ENCODE measurements at places on chromosomes 2 and 18. TPM values are rescaled to one million over a fixed set of nuclear protein-coding genes. Genes with fewer than 3 reads are reported as not detected.

GKN2 gene
- not detected for total RNA-seq

ALPP gene
- not detected for total RNA-seq

MSH6 gene
- total RNA-seq: 46.9 TPM

ZNF892 gene
- total RNA-seq: 5.5 TPM

COX7A2L gene
- 68.1 TPM for total RNA-seq

CRYGC gene
- not detected for total RNA-seq

GYPC gene
- 40.6 TPM for total RNA-seq

HOXD3 gene
- not detected for total RNA-seq

DNAJC5G gene
- 0.39 TPM for total RNA-seq

DNA sequence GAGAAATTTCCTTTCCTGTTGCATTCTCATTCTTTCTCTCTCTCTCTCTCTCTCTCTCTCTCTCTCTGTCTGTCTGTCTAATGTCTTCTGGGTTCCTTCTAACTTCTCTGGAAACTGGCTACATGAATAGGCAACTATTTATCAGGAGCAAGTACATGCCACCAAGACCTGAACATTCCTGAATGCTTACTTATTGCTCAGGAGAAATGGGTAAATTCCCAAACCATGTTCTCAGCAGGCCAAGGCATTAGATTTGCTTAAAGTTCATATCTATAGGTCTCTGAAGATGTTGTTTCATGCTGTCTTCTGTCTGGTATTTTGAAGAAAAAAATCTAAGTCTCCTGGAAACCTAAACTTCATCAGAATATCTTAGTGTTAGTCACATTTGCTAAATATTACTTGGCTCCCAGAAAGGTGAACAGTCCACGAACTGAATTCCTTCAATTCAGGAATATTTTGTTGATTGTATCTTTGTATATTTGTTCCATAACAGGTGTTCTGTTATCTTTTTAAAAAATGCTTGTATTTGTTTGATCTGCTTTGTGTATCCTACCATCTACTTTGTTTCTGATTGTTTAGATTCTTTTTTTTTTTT, 77.2 kb upstream of the FIGN start:
- no peaks in the 10 kb centered on the region for H3K4me1 ChIP-seq
- DNase-seq: no peak
- H3K27ac ChIP-seq: no peak overlapping the region

DNA sequence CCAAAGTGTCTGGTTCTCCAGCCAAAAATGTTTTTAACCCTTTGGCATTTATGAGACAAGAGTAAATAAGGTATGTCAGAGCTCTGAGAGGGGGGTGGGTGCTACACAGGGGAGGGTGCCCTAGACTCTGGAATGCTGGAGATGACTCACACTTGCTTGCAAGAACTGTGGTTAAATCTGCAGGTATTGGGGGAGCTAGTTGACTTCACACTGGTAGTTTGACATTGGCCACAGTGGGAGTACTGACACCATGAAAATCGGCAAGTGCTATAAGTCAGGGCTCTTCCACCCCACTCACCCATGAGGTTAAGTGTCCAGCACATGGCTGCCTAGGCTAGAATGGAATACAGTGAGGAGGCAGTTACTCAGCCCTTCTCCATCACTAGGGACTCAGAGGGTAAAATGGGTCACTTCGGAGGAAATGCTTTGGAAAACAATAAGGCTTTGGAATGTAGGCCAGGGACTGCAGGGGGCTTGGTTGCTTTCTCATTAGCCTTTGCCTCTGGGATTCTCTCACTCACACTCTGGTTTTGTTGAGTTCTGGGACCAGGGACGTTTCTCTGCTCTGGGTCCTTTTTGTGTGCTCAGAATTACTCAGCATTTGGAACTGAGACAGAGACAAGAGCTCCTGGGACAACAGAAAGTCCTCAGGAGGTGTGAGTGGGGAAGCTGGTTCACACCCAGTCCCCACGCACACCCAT, 91.6 kb downstream of the ACKR3 start:
- no peak overlapping the region for H3K4me3 ChIP-seq
- no peak for DNase-seq
- H3K27ac ChIP-seq: no peak overlapping the region
- no peaks in the 10 kb centered on the region for H3K4me1 ChIP-seq
- no peaks in the 10 kb centered on the region for H3K36me3 ChIP-seq
- H3K27me3 ChIP-seq: no peaks in the 10 kb centered on the region

DNA sequence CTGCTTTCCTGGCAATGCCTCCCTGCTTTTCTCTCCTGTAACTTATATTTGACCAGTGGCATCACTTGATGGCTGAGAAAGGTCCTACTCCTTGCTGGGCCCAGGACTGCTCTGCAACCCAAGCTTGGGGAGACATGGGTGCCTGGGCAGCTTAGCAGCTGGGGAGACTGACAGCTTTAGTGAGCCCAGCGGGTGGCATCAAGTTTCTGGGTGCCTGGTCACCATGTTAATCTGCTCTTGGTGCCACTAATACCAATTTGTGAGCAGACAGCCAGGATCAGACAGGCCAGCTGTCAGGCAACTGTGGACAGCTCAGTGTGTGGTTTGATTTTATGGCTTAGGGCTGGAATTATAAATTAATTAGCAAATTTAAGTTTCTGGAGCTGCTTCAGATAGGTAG, 144.8 kb upstream of the GLI2 start:
- no peak overlapping the region for H3K4me3 ChIP-seq
- DNase-seq: no peak
- peaks cover 9% of the 10 kb centered on the region for H3K27me3 ChIP-seq
- no peaks in the 10 kb centered on the region for H3K36me3 ChIP-seq
- no peak overlapping the region for H3K27ac ChIP-seq

GRCh38 chr2:8957628-8958027, 45.9 kb downstream of the MBOAT2 start:
- no peaks in the 10 kb centered on the region for H3K4me1 ChIP-seq
- H3K36me3 ChIP-seq: no peaks in the 10 kb centered on the region
- no peaks in the 10 kb centered on the region for H3K27me3 ChIP-seq

- H3K27me3 ChIP-seq: no peaks in the 10 kb centered on the region
- no peaks in the 10 kb centered on the region for H3K4me1 ChIP-seq
These were observed 88.6 kb downstream of the SLC5A7 start for GRCh38 chr2:108074946-108075345.

DNA sequence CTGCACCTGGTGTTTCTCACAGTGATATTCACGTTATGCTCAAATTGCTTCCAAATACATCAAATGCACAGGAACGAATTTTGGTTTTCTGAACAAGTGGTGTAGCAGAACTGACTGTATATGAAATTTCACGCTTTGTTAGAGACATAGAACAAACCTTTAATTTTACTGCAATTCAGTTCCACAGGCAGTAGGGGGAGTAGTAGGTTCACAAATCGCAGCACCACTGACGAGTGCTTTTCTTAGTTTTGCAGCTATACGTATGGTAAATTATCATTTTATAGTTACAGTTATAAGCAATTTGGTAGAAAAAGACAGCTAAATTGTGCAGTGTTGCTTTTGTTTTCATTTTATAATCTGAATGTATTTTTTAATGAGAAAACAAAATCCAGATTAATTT, 113.3 kb downstream of the KIAA1328 start:
- H3K27ac ChIP-seq: no peak overlapping the region
- H3K4me1 ChIP-seq: no peaks in the 10 kb centered on the region
- peak; percentile 8 for DNase-seq
- no peaks in the 10 kb centered on the region for H3K27me3 ChIP-seq
- H3K36me3 ChIP-seq: no peaks in the 10 kb centered on the region

- H3K27ac ChIP-seq: no peak overlapping the region
- H3K36me3 ChIP-seq: no peaks in the 10 kb centered on the region
- DNase-seq: no peak
- no peaks in the 10 kb centered on the region for H3K4me1 ChIP-seq
These were observed 190.4 kb downstream of the FMNL2 start for GRCh38 chr2:152525277-152525838.

- no peak overlapping the region for H3K27ac ChIP-seq
- no peaks in the 10 kb centered on the region for H3K27me3 ChIP-seq
- no peaks in the 10 kb centered on the region for H3K4me1 ChIP-seq
- no peak overlapping the region for H3K4me3 ChIP-seq
- DNase-seq: no peak
These were observed 151.7 kb upstream of the POU3F3 start for GRCh38 chr2:104702031-104702850.

DNA sequence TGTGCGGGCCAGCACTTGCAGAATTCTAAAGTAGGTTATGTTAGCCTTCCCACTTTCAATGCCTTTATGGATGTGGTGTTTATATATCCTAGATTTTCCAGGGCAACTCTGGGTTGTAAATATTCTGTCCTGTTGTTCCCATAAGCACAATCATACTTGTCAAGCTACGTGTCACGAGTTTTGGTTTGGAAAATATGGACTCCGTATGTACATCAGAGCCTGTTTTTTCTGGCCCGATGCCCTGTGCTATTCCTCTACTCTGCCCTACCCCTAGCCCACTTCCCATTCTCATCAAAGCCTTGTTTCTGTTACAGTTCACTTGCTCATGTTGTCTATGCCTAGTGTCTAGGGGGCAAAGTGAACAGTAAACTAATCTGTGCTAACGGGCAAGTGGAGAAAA, 27.0 kb upstream of the ZEB2 start:
- no peak for DNase-seq
- no peak overlapping the region for H3K4me3 ChIP-seq
- peaks cover 26% of the 10 kb centered on the region for H3K4me1 ChIP-seq
- no peak overlapping the region for H3K27ac ChIP-seq

- no peak overlapping the region for H3K4me3 ChIP-seq
- H3K27me3 ChIP-seq: no peaks in the 10 kb centered on the region
- H3K4me1 ChIP-seq: no peaks in the 10 kb centered on the region
- H3K36me3 ChIP-seq: no peaks in the 10 kb centered on the region
- H3K27ac ChIP-seq: no peak overlapping the region
These were observed 135.1 kb downstream of the ACTR3 start for GRCh38 chr2:114025030-114025429.

GRCh38 chr18:8274370-8274769, 334.9 kb upstream of the RAB12 start:
- no peaks in the 10 kb centered on the region for H3K27me3 ChIP-seq
- no peaks in the 10 kb centered on the region for H3K4me1 ChIP-seq
- H3K27ac ChIP-seq: no peak overlapping the region
- no peak for DNase-seq
- no peaks in the 10 kb centered on the region for H3K36me3 ChIP-seq

GRCh38 chr2:156986339-156986988, 271.0 kb upstream of the GALNT5 start:
- H3K4me1 ChIP-seq: no peaks in the 10 kb centered on the region
- H3K4me3 ChIP-seq: no peak overlapping the region
- no peak overlapping the region for H3K27ac ChIP-seq
- no peaks in the 10 kb centered on the region for H3K36me3 ChIP-seq
- no peaks in the 10 kb centered on the region for H3K27me3 ChIP-seq

DNA sequence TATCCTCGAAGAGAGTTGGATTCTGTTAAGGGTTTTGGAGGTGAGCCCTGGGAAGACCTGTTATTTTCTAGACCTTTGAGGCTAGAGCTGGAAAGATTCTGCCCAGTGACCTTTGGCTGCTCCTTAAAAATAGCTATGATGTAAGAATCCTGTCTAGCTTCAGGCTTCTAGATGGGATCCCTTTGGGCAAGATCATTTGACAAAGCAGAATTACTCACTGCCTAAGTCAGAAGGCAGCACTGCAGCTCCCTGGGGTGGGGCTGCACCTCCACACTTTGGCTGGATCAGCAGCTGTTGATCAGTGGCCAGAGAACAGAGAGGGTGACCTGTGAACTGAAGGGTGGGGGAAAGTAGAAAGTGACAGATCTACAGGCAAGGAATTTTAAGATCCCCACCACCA, 103.8 kb downstream of the ASAP2 start:
- no peak for DNase-seq
- H3K36me3 ChIP-seq: no peaks in the 10 kb centered on the region
- no peak overlapping the region for H3K4me3 ChIP-seq

DNA sequence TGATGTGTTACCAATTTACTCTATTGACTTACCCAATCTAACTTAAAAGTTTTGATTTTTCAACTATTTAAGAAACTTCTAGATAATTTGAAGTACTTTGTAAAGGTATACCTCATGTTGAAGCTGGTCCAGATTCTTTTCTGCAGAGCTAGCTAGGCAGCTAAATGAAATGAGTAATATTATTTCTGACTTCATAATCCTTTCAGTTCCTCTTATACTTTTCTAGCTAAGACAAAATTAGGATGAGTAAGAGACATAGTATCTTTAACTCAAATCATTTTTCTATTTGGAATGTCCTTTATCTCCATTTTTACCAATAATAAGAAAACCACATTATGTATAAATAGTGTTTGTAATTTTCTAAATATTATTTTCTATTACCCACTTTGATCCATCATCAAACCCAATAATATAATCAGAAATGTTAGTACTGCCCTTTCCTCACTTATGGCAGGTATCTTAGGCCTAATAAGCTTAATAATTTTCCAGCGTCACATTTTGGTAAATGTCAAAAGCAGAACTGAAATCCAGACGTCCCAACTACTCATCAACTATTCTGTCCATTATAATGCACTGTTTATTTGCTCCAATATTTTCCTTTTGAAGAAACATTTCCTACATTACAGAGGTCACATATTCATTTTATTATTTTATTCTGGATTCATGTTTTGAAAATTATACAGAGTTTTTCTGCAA, 456.6 kb downstream of the THSD7B start:
- no peak overlapping the region for H3K27ac ChIP-seq
- no peak overlapping the region for H3K4me3 ChIP-seq
- H3K4me1 ChIP-seq: no peaks in the 10 kb centered on the region
- no peaks in the 10 kb centered on the region for H3K36me3 ChIP-seq
- no peaks in the 10 kb centered on the region for H3K27me3 ChIP-seq
- no peak for DNase-seq

- no peaks in the 10 kb centered on the region for H3K27me3 ChIP-seq
- H3K4me3 ChIP-seq: no peak overlapping the region
- H3K27ac ChIP-seq: peak overlapping the region; percentile 32
- no peaks in the 10 kb centered on the region for H3K36me3 ChIP-seq
These were observed 65.6 kb downstream of the ZFP36L2 start for GRCh38 chr2:43160778-43161177.

GRCh38 chr2:104781151-104781550, 72.8 kb upstream of the POU3F3 start:
- DNase-seq: no peak
- H3K4me3 ChIP-seq: no peak overlapping the region
- no peaks in the 10 kb centered on the region for H3K4me1 ChIP-seq
- no peaks in the 10 kb centered on the region for H3K27me3 ChIP-seq
- H3K27ac ChIP-seq: no peak overlapping the region

- peaks cover 17% of the 10 kb centered on the region for H3K36me3 ChIP-seq
- no peak overlapping the region for H3K4me3 ChIP-seq
- no peak overlapping the region for H3K27ac ChIP-seq
These were observed 1.9 kb downstream of the SS18 start for GRCh38 chr18:26088487-26088886.

Measured in B cell (primary cell).